ENCODE measurements at places on chromosomes 7 and 10.

GRCh38 chr7:43868681-43869005 is 674 bp downstream of the MRPS24 start:
- DNase-seq: no peak

- no peak for DNase-seq
Observed at GRCh38 chr7:138739859-138740258, 38.7 kb upstream of the SVOPL start.

DNA sequence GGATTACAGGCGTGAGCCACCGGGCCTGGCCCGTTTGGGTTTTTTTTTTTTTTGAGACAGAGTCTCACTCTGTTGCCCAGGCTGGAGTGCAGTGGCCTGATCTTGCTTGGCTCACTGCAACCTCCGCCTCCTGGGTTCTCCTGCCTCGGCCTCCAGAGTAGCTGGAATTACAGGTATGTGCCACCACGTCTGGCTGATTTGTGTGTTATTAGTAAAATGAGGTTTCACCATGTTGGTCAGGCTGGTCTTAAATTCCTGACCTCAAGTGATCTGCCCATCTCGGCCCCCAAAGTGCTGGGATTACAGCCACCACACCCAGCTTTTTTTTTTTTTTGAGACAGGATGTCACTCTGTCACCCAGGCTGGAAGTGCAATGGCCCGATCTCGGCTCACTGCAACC is 5.9 kb upstream of the BAIAP2L1 start:
- no peak for DNase-seq

GRCh38 chr7:130879191-130879590 is 145.2 kb upstream of the KLF14 start:
- DNase-seq: no peak

DNA sequence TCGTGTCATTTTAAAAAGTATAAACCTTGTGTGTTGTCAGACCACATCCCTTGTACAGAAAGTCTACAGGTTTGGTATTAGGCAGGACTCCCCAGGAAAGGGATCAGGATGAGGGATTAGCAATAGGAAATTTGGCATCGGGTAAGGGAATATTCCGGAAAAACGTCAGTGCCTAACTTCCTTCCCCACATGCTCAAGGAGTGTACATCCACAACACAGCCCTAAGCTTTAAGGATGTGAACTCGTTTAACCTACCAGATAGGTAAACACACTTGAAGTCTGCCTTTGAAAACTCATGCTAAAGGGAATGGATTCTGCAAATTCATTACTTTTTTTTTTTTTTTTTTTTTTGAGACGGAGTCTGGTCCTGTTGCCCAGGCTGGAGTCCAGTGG is 194.9 kb downstream of the SKIDA1 start:
- no peak for DNase-seq

DNA sequence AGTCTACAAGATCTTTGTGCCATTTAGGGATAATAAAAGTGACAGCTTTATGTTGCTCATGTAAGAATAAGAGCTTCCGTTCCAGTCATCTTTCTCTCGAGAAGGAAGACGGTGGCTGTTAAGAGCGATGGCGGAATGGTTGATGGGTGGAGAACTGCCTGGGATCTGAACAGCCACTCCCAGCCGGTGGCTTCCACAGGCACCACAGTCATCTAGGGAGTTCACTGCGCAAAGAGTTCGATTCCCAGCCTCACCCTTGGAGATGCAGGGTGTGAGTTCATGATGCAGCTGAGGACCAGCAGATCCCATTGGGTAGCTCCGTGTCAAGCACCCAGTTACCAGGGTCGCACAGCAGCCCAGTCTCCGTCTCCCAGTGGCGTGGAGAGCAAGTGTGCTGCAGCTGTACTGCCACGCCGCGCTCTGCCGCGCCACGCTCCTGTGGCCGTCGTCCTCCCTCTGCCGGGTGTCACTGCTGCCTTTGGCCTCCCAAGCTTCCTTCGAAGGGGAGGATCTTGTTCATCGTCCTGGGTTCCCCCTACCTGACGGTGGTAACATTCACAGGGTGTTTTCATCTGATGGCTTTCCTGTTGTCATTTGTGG is 7.8 kb downstream of the SUN1 start:
- no peak for DNase-seq

DNA sequence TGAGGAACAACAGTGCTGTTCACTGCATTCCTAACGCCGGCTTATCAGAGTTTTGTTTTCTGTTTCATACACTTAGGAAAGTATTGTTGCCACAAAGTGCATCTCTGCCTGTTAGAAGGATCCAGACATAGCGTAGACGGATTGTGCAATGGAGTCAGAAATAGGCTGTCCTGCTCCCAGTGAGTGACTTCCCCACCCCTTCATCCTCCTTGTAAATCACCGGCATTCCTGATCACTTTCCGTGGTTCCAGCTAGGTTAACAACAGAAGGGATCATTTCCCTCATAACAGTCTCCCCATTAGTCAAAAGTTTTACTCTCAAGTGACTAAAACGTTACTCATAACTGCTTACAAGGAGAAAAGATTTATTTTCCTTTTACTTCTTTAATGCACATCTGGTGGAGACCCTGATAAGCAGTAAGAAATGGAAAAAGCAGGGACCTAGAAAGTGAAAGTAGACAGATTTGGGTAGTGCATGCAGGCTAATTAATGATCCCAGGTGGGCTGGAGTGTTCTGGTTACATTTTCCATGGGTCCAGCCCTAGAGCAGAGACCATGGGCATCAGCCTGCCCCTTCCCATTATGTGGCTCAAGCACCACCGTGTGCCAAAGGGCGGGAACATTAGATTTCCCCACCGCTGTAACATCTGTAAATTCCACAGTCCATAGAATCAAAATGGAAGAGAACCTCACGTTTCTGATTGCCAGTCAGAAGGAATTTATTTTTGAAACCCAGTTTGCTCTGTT is 395.1 kb upstream of the GALNT17 start:
- no peak for DNase-seq

Measured in WERI-Rb-1 (cell line).